Osteoblast (primary cell): ENCODE measurements at places on chromosomes 13 and 19. TPM values are rescaled to one million over a fixed set of nuclear protein-coding genes. Genes with fewer than 3 reads are reported as not detected.
A peak's percentile ranks its signal among the peaks of the same experiment; 100 is the strongest.

The MBD3L3 gene
- total RNA-seq: not detected in 2 replicates

The PLK5 gene
- total RNA-seq: under 0.01 TPM in 1 of 2 replicates, not detected in the other

The NANOS3 gene
- 0.59 TPM in 1 of 2 replicates, not detected in the other for total RNA-seq

The NRTN gene
- not detected in 2 replicates for total RNA-seq

The CYP2A6 gene
- total RNA-seq: not detected in 2 replicates

The RAB3A gene
- 0.72 and 1.8 TPM in 2 replicates for total RNA-seq

The CLASRP gene
- total RNA-seq: 17.0 and 17.1 TPM in 2 replicates

The RNF17 gene
- under 0.01 TPM in 1 of 2 replicates, not detected in the other for total RNA-seq

The HS6ST3 gene
- total RNA-seq: under 0.01 TPM in 1 of 2 replicates, not detected in the other

The ATP4B gene
- total RNA-seq: not detected in 2 replicates

DNA sequence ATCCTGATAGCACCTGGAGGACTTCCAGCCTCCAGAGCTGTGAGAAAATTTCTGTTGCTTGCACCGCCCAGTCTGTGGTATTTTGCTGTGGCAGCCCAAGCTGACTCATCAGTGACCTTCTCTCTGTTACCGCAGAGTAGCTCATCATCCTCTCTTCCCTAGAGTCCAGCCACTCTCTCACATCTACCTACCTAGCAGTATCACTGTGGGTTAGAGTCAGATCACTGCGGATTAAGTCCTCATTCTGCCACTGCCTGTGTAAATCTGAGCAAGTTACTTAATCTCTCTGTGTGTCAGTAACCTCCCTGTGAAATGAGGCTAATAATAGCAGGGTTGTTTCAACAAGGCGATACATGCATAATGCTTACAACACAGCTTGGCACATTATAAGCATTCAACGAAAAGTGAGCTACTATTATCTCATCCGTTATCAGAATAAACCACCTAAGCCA, 40.3 kb upstream of the USPL1 start:
- DNase-seq: peak; percentile 64

GRCh38 chr13:48709213-48709612, 55.5 kb downstream of the CYSLTR2 start:
- no peak for DNase-seq

GRCh38 chr13:75137911-75138571, 343.9 kb downstream of the TBC1D4 start:
- DNase-seq: no peak

GRCh38 chr19:4583961-4584669, 24.6 kb upstream of the SEMA6B start:
- DNase-seq: peak; percentile 93

- DNase-seq: no peak
Observed at GRCh38 chr19:54662730-54663129, at the start of gene LILRB4. LILRB4 (plus strand) TSS chr19:54662985; CDS start chr19:54663034, 49 bp downstream.

GRCh38 chr19:46659151-46660007, 1.6 kb downstream of the DACT3 start:
- peak; percentile 94 for DNase-seq

GRCh38 chr13:114164053-114164452, 15.0 kb upstream of the CFAP97D2 start:
- DNase-seq: peak; percentile 23

GRCh38 chr13:21805733-21806132, 134.9 kb downstream of the FGF9 start:
- DNase-seq: no peak

GRCh38 chr19:12350185-12350889, 15.1 kb downstream of the ZNF442 start:
- DNase-seq: no peak

DNA sequence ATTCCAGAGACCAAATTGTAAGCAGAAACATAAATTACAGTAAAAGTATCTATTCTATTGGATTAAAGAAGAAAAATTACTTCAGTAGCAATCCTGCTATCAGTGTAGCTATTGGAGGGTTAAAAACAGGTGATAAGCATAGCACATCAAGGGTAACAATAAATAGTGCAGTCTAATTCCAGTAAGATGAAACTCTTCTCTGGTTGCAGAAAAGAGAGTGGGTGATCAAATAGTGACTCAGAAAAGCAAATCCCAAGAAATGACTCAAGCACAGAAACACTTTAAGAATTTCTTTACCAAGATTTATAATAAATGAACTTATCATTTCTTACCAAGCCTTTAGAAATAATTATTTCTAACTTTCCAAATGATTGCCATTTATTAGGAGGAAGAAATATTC, 135.7 kb downstream of the LMO7 start:
- peak; percentile 27 for DNase-seq

DNA sequence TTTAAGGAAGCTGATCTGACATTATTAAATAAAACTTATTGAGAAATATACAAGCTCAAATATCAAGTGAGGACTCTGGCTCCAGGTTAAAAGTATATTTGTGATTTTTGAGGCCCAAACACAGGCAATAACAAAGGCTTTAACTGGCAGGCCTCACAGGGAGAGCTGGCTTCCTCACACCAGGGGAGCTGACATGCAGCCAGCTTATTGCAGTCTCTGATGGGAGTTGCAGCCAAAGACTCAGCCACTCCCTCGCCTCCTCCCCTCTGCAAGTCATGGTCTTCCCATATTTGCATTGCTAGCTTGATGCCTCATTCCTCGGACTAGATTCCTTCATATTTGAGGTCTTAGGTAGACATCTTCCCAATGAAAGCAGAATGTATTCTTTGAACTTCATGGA, 647.1 kb upstream of the SLITRK6 start:
- DNase-seq: no peak

DNA sequence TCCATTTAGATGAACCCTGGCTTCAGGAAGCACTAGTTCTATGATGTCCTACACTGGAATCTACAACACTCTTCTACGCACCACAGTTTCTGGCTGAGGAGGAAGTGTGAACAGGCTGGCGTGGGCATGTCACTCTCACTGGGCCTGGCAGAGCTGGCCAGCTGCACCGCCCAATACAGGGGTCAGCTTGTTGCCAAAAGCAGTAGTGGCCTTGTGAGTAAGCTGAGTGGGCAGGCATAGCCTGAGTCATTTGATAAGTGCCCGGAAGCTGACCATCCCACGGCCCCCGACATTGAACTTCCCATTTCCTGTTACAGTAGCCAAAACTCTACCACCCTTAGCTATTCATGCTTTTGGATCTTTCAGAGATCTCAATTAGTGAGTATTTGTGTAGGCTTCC, 240.9 kb upstream of the SERP2 start:
- peak; percentile 73 for DNase-seq

GRCh38 chr13:44278166-44278565, 95.5 kb upstream of the SERP2 start:
- no peak for DNase-seq

GRCh38 chr13:111927181-111927540, 139.8 kb upstream of the SOX1 start:
- no peak for DNase-seq

GRCh38 chr19:42323852-42324654, 1.4 kb upstream of the MEGF8 start:
- peak; percentile 80 for DNase-seq

DNA sequence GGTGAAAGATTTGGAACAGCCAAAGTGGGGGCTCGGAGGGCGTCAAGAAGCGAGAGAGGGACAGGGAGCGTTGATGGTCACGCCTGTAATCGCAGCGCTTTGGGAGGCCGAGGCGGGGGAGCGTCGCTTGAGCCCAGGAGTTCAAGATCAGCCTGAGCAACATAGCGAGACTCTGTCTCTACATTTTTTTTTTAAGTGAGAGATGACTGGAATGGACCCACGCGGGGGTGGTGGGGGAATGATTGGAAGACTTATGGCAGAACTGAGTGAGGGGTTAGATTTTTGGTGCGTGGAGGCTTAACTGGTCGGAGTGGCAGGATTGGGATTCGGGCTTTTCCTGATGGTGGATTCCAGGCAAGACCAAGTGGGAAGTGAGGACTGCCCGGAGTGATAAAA, 725 bp downstream of the PSMD8 start:
- peak; percentile 70 for DNase-seq

GRCh38 chr19:8110931-8111330, 38.5 kb downstream of the FBN3 start:
- peak; percentile 25 for DNase-seq

- DNase-seq: peak; percentile 26
Observed at GRCh38 chr19:45553464-45553863, 31.1 kb downstream of the OPA3 start.

GRCh38 chr19:33950091-33950750, 153.6 kb downstream of the KCTD15 start:
- DNase-seq: no peak

GRCh38 chr19:2332341-2333026, 4.0 kb downstream of the SPPL2B start:
- DNase-seq: no peak

DNA sequence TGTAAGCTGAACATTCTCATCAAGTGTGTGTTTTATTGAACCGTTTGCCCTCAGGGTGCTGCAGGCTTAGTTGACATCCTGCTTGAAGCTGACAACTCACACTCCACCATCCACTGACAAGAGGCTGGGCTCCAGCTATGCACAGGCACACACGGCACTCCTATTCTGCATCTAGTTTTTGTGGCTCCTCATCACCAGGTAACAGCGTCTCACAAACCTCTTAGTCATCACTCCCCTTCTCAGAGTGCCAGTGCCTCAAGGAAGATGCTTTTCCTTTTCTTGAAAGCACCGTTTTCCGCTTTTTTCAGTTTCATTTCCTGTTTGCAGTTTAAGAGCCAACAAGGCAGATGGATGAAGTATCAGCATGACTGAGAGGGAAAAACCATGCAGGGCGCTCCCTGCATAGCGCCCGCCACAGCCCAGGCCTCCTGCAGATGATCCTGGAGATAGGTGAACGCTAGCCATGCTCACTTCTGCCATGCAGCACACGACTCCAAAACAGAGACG, 491.2 kb downstream of the COG6 start:
- DNase-seq: no peak

- DNase-seq: no peak
Observed at GRCh38 chr13:41587490-41587889, 130.1 kb downstream of the RGCC start.

DNA sequence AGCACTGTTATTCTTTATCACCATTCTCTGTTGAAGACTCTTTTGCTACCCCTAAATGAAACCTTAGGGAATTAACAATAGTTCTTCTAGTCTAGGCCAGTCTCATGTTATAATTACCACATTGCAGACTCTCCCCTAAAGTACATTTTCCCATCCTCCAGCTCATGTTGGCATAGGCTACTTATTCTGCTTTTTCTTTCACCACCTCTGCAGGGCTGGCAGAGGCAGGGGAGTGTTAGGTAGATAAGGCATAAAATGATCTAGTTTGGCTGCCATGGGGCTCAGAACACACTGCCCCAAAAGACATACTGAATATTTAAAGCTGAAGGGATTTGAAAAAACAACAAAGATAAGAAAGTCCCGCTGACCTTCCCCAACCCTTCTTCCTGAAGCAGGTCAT, 82.7 kb upstream of the RFC3 start:
- DNase-seq: no peak

DNA sequence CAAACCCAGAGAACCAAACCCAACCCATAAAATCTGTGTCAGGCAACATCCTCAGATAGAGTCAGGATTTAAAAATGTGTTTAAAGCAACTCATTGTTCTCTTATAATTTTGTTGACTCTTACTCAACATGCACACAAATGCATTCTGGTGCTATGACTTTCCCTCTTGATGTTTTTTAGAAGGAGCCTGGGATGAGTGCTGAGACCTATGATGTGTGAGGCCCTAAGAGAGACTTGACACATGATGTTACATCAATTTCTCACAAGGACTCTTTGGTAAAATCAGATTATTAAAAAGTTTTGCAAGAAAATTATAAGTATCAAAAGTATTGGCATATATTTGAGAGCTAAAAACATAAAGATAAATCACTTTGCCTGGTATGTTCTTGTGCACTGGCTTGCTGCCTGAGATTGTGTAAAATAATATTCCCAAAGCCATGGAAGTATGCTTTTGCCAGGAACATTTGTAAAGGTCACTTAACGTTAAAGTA, 173.9 kb downstream of the DCLK1 start:
- DNase-seq: no peak

DNA sequence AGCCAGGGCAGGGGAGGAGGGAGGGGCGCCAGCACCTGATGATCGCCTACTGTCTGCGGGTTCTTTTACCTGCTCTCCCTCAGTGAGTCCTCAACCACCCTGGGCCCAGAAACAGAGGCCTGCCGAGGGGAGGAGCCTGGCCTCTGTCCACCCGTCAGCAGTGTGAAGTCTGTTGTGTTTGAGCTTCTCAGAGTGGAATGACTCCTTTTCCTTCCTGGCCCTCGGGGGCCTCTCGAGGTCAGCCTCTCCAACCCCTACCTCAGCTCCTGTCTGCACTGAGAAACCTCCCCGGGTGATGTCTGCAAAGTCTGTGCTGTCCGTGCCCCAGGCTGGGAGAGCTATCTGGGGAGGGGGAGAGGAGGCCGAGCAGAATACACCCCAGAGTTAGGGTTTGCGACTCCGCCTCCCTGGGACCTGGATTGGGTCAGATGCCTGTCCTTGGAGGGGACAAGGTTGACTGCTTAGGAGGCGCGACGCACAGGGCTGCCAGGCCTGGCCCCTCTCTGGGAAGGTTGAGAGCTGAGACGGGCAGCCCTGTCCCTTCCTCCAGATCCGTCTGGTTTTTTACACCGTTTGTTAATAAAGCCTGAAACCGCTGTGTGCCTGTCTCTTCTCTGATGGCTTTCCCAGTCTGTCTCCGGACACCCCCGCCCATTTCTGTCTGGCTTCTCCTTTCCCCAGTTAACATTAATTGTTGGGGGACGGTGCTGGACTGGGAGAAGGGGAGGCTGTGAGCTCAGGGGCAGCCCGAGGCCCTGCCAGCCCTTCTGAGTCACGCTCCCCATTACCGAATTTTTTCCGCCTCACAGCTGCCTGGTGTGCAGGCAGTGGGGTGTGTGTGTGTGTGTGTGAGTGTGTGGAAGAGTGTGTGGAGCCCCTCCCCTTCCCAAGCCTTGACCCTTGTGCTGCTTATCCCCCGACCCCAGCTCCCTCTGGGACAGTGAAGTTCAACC, 989 bp upstream of the SSC5D start:
- DNase-seq: peak; percentile 100

- no peak for DNase-seq
Observed at GRCh38 chr13:41937388-41937787, 23.5 kb downstream of the VWA8 start.
